SHP77 (cell line): ENCODE measurements at places on chromosomes 4 and X.

DNA sequence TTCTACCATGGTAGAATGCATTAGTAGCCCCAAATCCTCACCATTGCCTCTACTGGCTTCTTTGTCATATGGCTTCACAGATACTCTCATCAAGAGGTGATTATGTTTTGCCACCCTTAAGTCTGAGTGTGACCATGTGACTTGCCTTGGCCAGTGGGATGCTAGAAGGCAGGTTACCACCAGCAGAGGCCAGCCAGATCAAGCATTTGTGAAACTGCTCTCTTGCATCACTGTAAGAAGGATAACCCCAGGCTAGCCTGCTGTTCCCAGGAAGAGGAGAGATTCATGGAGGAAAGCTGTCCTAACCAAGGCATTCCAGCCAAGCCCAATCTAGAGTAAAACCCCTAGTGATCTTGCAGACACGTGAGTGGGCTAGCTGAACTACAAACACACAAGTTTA lies 46.8 kb downstream of the USP46 start:
- no peak for DNase-seq

GRCh38 chrX:46642145-46642544 lies 68.6 kb downstream of the CHST7 start:
- no peak for DNase-seq

DNA sequence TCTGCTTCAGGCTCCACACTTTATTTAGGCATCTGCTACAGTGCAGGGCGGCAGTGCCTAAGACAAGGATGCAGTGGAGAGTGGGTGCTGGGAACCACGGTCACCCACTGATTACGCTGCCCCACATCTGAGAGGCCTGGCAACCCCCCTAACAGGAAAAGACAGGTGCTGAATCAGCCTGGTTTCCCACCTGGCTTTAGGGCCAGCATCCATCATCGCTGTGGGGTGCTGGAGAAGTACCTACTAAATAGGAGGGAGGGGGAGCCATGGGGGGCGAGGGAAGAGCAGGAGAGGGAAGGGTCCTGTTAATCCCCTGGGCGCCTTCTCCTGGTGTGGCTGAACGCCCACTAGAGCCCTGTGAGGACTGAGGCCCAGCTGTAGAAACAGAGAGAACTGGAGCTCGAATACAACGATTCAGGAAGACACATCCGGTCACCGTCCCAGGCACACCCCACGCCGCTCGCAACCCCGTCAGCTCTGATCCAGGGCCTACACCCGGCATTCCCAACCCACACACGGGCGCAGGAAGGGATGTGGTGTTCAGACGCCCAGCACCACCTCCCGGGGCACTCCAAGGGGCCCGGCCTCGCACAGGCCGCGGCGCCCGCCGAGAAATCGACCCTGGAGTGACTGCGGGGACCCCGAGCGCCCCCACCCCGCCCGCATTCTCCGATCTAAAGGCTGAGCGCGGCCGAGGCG lies 554 bp downstream of the DCTD start:
- peak; percentile 23 for DNase-seq

GRCh38 chrX:97846718-97847237 lies 963.1 kb downstream of the RPA4 start:
- no peak for DNase-seq

DNA sequence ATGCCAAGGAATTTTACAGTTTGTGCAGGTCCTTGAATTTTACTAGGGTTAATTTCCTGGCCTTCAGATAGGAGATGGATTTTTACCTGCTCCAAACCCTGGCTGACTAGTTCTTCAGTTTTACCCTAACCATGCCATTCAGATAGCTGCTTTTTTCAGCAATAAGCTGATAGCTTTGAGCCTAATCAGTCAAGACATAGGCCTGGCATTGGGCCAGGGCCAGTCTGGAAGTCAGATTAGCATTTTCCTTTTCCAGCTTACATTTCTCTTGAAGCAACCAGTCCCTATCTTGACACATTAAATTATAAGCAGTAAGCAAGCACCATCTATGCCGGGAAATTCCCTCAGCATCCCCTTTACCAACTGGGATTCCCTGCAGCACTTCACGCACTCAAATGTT lies 177.1 kb downstream of the ADGRA3 start:
- DNase-seq, result no peak

GRCh38 chr4:79044141-79044659 lies 105.0 kb upstream of the PAQR3 start:
- DNase-seq, result no peak

GRCh38 chrX:119017077-119017476 lies 42.7 kb downstream of the LONRF3 start:
- DNase-seq, result no peak

GRCh38 chr4:30103455-30103854 lies 616.7 kb upstream of the PCDH7 start:
- no peak for DNase-seq

DNA sequence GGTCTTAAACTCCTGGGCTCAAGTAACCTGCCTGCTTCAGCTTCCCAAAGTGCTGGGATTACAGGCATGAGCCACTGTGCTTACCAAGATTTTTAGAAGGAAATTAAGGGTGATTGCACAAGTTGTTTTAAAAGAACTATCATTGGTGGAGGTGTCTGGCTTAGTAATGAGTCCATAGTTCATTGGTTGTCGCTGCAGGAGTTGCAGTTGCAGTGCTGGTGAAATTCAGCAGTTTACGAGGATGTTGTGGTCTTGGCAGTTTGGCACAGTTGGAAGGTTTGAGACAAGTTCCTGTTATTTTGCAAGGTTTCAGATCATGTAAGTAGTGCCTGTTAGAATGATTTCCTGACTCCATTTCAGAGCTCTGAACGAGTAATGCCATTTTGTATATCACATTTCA lies 48.1 kb downstream of the RAB40AL start:
- no peak for DNase-seq

- DNase-seq, result no peak
These were observed 50.8 kb upstream of the HOPX start for GRCh38 chr4:56731857-56732256.

- DNase-seq, result no peak
These were observed 176.3 kb downstream of the ENOX2 start for GRCh38 chrX:130726661-130727060.

DNA sequence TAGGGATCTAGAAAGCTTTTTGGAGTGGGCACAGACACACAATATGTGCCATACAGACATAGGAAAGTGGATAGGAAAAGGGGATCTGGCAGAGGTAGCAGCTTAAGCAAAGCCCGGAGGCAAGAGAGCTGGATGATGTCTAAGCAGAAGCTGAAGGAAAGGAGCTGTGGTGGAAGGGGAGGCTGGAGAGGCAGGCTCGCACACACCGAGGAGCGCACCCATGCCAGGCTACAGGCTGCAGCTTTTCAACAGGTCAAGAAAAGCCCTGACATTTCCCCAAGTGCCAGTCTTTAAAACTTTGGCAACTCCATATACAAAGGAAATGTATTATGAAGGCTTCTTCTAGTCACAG lies 67.4 kb downstream of the SOWAHB start:
- no peak for DNase-seq

DNA sequence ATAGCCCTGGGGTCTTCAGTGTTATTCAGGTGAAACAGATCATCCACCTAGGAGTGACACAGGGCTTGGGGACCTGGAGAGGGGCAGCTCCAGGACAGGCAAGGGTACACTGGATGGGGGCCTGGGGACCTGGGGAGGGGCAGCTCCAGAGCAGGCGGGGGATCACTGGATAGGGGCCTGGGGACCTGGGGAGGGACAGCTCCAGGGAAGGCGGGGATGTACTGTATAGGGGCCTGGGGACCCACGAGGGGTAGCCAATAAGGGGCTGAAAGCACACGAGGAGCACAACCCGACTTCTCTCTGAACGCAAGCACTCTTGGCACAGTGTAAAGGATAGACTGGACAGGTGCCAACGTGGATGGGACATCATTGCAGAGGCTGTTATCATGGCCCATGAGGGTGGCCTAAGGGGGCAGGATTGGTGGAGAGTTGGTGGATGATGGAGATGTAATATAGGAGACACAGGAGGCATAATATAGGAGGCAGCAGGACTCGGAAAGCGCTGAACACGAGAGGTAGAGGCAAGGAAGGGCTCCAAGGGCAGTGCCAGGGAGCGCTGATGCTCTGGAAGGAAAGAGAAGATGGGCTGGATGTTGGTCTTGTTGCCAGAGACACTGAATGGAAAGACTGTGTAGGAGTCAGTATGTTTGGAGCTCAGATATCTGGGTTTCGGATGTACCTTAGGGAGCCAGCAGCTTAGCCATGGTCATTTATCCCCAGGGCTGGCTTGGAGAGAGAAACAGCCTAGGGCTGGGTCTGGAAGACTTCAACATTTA lies 37.9 kb upstream of the FGFBP2 start:
- DNase-seq, result no peak

- no peak for DNase-seq
These were observed 1603.0 kb upstream of the TENM3 start for GRCh38 chr4:180640193-180640592.

GRCh38 chrX:25737540-25737939 lies 400.6 kb upstream of the MAGEB18 start:
- no peak for DNase-seq

DNA sequence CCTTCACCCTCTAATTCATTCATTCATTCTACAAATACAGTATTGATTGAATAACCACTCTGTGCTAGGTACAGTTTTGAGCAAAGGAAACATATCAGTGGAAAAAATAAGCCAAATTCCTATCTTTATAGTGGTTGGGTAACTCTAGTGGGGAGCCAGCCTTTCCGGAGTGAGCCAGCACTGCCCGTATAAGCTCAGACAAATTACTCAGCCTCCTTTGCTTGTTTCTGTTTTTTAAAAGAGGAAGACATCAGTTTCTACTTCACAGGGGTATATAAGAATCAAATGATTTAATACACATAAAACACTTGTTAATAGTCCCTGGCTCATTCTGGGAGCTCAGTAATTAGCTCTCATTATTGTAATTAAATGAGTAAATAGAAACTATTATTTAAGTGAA lies 238.2 kb upstream of the MAD2L1 start:
- no peak for DNase-seq

- DNase-seq, result no peak
These were observed 14.5 kb downstream of the TMEM131L start for GRCh38 chr4:153480704-153481103.

GRCh38 chr4:128606173-128606572 lies 203.3 kb upstream of the JADE1 start:
- no peak for DNase-seq

DNA sequence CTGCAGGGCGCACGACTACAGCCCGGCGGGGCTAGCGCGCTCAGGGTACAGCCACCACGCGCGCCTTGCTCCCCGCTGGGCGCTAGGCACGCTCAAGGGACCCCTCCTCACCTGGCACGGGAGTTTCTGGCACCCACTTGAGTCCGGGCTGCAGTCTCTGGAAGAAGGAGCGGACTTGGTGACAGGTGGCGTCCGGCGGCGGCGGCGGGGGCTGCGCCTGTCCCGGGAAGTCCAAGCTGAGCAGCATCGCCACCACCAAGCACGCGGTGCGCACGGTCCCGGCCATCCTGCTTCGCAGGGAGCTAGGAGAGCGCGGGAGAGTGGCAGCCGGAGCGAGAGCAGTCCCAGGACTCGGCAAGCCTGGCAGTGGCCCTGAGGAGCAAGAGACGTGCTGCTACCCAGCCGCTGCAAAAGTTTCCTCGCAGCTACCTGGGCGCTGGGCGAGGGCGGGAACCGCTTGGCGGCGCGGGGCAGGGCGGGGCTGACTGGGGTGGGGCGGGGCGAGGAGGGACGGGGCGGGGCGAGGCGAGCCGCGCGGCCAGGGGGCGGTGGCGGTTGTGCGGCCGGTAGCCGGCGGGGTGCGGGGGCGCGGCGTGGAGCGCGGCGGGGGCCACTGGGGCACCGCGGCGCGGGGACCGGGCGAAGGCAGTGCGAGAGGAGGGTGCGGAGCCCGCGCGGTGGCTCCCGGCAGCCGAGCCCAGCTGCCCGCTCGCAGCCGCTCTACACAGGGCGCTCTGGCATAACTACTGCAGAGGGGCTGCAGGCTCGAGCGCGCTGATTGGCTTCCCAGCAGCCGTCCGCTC lies at the start of gene GPC3:
TSS of gene GPC3 (minus strand) at position 431 of the 803 bp plus-strand sequence.
- no peak for DNase-seq

GRCh38 chr4:86586626-86587380 lies 7.3 kb upstream of the PTPN13 start:
- DNase-seq, result no peak

GRCh38 chr4:40662962-40663604 lies 33.4 kb upstream of the RBM47 start:
- peak; percentile 94 for DNase-seq

- DNase-seq, result no peak
These were observed 17.2 kb upstream of the RTL9 start for GRCh38 chrX:110341189-110342035.

- no peak for DNase-seq
These were observed 326.4 kb downstream of the PPP3CA start for GRCh38 chr4:101020956-101021355.

DNA sequence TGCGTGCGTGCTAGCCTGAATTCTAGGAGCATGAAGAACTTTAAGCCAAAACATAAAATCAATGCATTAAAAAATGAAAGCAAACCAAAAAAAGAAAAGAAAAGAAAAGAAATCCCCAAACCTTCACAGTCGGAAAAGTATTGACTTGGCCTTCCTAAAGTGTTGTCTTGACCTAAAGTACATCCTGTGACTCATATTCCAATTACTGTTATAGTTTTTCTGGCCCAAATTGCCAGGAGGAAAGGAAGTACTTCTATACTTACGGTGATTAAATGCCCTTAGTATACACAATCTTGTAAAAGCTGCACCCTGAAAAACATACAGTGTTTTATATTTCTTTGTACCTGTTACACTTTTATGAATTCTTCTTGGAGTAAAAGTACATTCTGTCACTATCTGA lies 512.8 kb downstream of the ANKRD50 start:
- no peak for DNase-seq

- DNase-seq, result no peak
These were observed 6.2 kb upstream of the PUDP start for GRCh38 chrX:7154041-7154597.

DNA sequence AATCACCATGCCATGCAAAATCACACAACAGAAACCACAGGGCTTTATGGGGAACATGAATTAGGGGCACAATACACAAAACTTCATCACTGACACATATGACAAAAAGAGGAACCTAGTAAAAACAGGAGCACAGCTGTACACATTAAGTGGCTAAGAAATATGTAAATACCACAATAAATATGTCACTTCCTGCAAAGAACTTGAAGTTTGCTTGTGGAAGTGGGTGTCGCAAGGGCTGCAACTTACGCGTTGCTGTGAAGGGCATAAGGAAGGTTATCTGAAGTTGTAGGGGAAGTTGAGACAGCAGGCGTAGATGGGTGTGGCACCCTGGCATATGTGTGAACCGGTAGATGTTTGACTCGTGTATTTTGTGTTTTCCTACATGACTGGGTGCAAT lies 42.4 kb downstream of the CLCN4 start:
- no peak for DNase-seq

GRCh38 chrX:2767631-2768455 lies 16.0 kb downstream of the XG start:
- peak; percentile 0 for DNase-seq
